ENCODE measurements at places on chromosomes 3 and 15.

DNA sequence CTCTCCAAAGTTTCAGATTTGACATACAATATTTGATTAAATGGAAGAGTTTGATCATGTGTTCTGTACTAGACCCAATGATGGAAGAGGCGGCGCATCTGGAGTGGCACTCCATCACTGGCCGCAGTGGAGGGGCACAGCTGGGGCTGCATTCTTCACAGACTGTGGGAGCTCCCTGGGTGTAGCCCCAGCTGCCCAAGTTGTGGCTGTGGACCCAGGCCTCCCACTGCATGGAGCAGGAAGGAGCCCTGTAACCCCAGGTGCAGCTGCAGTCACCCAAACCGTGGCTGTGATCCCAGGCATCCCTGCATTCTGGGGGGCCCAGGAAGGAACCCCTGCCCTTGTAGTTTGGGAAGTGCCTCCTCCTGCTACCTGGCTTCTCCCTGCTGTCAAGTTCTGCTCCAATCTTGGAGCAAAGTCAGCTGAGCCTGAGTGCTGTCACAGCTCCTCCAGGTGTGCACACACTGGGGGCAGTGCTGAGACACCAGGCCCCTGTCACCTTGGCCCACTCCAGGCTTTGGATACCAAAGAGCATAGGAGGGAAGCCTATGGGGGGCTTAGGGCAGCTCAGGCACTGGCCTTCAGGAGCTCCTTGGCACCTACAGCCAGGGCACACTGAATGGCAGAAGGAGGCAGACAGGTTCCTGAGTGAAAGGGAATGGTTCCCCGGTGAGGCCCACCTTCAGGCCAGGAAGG is 651.9 kb upstream of the BCHE start:
- DNase-seq = no peak

DNA sequence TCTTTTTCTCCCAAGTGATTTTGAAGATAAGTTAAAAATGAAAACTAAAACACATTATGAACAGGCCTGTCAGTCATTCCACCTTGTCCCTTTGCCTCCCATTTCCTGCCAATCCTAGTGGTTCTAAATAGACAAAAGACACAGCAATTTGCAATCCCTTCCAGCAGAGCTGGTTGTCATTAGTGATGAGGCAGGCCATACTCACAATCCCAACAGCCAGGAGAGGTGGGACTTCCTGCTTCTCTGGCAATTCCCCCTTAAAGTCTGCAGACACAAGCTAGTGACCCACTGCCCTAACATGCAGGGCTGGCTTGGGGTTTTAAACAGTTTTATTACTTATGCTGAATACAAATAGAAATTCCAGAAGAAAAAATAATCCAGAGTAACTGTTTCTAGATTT is 38.4 kb upstream of the RBP1 start:
- DNase-seq = no peak

DNA sequence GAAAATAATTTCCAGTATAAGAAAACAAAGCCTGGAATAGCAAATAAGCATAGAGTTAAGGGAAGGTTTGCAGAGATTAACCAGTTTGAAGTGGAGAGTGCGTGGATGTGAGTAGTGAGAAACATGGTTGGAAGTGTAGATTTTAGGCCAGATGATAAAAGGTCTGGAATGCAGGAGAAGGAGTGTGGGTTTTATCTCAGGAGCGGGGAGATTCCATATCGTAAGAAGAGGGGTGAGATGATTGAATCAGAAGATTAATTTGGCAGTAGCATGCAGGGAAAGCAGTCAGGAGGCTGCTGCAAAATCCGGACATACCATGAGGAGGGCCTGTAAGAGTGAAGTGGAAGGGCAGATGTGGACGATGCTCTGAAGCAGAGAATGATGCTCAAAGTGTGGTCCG is 13.7 kb downstream of the PPARG start:
- no peak for DNase-seq

- DNase-seq = no peak
Measured at GRCh38 chr3:62027241-62027640, 346.1 kb downstream of the FEZF2 start.

DNA sequence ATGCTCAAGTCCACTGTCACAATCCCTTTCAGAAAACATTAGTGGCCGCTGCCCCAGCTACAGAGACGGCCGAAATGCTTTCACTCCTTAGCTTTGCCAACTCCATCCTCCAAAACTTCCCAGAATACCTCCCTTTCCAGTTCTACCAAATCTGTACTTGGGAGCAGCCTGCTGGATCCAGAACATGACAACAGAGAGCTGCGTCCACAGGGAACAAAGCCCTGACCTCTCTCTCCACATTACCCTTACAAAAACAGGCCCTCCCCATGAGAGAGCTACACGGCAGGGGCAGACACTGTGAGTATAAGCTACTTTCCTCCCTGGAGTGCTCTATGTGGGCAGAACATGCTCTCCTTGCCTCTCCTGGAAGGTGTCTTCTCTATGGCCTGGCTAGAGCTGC is 6.3 kb downstream of the RBM15B start:
- no peak for DNase-seq

DNA sequence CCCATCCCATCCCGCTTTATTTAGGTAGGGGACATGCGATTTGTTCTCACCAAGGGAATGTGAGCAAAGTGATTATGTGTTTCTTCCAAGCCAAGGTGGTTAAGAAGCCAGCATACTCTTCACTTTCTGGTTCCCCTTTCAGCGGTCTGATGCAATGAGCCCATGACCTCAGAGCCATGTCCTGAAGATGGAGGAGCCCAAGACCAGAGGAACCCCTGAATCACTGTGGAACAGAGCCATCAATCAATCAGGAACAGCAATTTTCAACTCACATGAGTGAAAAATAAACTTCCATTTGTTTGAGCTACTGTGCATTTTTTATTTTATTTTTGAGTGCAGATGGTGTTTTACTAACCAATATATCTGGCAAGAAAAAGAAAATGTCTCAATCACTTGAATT is 10.8 kb downstream of the THRB start:
- DNase-seq = no peak

- DNase-seq = no peak
Measured at GRCh38 chr15:46918462-46919140, 798.7 kb upstream of the SEMA6D start.

GRCh38 chr15:101187820-101188636 is 63.8 kb downstream of the CHSY1 start:
- no peak for DNase-seq

- DNase-seq = no peak
Measured at GRCh38 chr15:59828263-59828662, 139.1 kb upstream of the BNIP2 start.

DNA sequence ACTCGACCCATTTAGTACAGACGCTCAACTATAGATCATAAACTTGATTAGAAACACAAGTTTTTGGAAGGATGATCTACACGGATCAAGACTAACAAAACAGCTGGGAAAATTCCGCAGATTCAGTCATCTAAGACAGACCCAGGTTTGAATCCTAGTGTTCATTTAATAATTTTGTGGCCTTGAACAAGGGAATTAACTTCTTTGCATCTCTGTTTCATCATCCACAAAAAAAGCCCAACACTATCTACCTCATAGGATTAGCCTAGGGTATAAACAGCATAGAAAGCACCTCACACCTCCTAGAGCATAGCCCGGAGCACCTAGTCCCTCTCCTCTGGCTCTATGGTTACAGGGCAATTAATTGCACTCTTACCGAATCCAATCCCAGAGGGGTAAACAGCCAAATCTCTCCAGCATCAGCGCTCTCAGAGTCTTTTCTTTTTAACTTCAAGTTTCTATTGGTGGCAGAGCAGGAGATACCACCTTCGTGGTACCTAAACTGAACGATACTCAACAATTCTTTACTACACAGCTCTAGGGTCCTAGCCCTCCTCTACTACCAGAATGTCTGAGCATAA is 3.5 kb downstream of the TBL1XR1 start:
- no peak for DNase-seq

GRCh38 chr15:65371976-65372786 is 5.6 kb downstream of the IGDCC3 start:
- no peak for DNase-seq

GRCh38 chr3:57281715-57282114 is 10.8 kb downstream of the ASB14 start:
- DNase-seq = peak; percentile 35

DNA sequence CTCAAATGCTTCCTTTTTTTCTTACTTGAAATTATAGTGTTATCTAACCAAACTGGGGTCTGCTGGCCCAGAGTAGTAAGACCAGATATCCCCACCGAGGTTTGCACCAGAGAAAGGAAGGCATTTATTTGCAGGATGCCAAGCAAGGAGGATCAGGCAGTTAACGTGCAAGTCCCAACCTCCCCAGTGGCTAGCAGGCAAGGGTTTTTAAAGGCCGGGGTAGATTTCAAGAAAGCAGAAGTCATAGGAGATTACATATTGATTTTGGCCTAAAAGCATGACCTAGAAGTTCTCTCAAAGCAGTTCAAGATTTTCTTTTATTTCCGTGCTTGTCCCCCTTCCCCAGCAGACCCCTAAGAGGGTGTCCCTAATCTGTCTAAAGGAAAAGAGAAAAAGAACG is 32.8 kb upstream of the STRIT1 start:
- no peak for DNase-seq

DNA sequence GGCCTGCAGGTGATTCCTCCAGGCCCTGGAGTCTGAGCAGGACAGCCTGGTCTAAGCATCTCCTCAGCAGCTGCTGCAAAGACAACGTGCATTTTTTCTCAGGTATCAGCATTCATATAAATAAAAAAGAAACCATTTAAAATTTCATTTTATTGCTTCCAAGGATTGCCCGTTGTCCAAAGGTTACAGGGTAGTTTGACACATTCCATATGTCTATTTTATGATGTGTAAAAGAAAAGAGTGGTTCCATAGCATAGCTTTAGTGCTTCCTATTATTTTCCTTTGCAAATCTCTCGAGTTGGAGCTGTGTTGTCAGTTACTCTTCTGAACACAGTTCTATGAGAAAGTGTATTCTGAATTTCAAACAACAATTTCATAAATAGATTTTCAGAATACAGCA is 7.2 kb upstream of the DGKG start:
- no peak for DNase-seq

DNA sequence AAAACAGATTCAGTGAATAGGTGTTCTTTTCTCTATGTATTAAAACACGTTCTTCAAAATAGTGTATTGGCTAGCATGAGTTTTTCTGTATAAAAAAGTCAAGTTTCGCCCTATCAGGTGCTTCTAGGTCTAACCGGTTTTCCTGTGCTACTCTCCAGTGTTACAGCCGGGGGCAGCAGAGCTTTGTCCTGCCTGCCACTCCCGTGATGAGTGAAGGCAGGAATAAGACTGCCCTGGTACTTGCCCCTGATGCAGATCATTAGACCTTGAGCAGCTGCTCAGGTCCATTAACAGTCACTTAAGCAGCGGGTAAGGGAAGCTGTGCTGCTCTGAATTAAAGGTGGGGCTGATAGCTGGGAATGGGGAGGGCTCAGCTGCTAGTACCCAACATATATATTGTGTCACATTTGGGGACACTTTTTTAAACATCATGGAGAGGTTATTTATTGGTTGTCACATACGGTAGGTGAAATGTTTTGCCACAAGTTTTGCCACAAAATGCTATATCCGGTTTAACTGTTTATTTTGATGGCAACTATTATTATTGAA is 1.3 kb upstream of the UNC13C start:
- no peak for DNase-seq

- DNase-seq = no peak
Measured at GRCh38 chr15:58229297-58229768, 91.2 kb downstream of the AQP9 start.

DNA sequence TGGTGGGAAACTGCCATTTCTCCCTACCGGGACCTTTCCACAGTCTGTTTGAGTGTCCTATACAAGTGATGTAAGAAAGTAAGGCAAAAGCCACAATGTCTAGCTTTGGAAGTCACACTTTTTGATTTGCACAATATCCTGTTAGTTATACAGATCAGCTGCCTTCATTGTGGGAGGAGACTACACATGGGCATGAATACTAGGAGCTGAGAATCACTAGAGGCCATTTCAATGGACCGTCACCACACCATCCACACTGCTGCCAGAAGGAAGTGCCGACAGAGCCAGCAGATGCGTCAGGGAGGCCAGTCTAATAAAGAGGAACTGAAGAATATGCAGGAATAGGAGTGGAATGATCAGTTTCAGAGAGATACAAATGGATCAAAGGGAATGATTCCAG is 65.8 kb downstream of the SCN11A start:
- no peak for DNase-seq

DNA sequence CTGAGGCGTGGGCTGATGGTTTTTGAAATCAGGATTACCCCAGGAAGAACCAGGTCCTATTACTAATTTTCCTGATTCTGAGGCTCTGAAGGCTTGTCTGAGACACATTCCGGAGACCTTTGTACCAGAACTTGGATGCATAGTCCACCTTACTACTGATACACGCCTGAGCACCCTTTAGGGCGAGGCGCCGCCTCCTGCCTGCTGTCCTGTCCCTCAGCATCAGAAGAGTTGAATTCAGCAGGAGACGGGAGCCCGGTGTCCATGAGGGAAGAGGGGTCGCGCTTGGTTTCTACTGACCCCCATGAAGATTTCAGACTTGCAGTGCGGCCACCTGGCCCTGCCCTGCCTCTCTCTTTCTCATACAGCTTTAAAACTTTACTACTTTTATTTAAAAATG is 49.9 kb downstream of the KLF13 start:
- no peak for DNase-seq

- no peak for DNase-seq
Measured at GRCh38 chr3:197335428-197336132, 37.2 kb upstream of the DLG1 start.

- DNase-seq = peak; percentile 68
Measured at GRCh38 chr3:48299746-48300712, 33.4 kb downstream of the SPINK8 start.

GRCh38 chr15:58369261-58369701 is 62.5 kb upstream of the LIPC start:
- DNase-seq = peak; percentile 28

GRCh38 chr3:127112796-127113570 is 79.9 kb upstream of the PRR23E start:
- no peak for DNase-seq

DNA sequence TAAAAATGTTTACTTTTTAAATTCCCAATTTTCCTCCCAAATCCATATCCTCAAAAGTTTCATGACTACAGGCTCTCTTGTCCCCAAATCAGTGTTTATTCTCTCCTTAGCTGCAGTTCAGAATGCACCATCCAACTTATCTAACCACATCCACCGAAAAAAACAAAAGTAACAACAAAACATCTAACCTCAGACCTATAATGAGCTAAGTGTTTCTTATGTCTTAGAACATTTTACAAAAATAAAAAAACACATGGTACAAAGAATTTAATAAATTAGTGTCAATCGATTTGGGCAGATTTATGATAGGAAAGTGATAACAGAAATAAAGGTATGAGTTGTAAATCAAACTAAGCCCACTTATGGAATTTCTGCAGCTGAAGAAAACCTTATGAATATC is 13.6 kb downstream of the SATB1 start:
- no peak for DNase-seq

- no peak for DNase-seq
Measured at GRCh38 chr3:101134331-101134730, 141.1 kb upstream of the ABI3BP start.
